ENCODE measurements at places on chromosomes 7 and 10.

- DNase-seq = no peak
Measured at GRCh38 chr10:22444219-22444788, 99.0 kb downstream of the SPAG6 start.

DNA sequence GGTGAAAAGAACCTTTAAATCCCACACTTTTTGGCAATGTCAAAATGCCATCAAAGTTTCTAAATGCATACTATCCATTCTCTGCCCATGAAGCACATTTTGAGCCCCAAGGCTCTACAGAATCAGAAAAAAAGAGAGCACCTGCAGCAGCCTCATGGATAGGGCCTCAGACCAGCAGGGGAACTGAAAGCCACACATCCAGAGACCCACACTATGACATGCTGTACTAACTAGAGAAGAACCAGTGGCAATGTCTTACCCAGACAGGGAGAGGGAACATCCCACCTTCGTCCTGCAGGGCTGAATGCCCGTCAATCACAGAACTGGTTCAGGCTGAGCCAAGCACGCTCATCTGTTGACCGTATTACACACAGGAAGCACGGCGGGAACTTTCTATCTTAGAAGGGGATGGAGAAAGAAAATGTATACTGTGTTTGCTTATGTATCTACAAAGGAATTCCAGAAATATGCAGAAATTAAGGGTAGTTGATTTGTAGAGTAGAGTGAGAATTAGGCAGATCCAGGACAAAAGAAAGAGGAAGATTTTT lies 237.2 kb downstream of the GLI3 start:
- DNase-seq = no peak

GRCh38 chr7:30472081-30472783 lies 6.4 kb downstream of the NOD1 start:
- no peak for DNase-seq

DNA sequence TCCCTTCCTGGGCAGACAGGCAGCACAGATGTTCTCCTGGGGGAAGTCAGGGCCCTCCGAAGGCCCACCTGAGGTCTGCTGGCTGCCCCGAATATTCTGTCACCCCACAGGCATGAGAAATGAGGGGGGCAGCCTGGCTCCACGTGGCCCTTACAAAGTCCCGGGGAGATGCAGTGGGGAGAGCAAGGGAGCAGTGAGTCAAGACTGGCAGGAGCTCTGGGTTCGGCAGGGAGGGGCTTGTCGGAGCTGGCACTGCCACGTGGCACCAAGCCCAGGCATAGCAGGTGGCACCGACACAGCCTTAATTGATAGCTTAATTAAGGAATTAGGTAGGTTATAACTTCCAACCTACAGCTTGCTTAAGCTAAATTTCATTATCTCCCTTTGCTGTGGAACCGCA lies 163.9 kb downstream of the USP6NL start:
- DNase-seq = no peak

DNA sequence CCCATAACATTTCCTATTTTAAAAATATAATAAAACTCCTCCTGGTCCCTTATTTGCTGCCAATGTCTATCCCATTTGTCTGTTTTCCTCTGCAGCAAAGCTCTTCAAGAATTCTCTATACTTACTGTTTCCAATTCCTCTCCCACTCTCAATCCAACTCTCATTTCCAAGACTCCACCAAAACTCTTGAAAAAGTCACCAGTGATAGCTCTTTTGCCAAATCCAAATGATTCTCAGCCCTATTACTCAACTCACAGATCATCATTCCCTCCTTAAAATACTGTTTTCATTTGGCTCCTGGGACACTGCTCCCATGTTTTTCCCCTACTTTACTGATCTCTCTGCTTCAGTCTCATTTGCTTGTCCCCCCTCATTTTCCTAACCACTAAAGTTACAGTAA lies 139.4 kb downstream of the HIBADH start:
- no peak for DNase-seq

GRCh38 chr7:25002786-25003185 lies 22.8 kb upstream of the OSBPL3 start:
- no peak for DNase-seq

- DNase-seq = no peak
Measured at GRCh38 chr10:113056030-113056429, 106.0 kb downstream of the TCF7L2 start.

GRCh38 chr10:69579464-69580060 lies 6.3 kb upstream of the NEUROG3 start:
- DNase-seq = no peak

DNA sequence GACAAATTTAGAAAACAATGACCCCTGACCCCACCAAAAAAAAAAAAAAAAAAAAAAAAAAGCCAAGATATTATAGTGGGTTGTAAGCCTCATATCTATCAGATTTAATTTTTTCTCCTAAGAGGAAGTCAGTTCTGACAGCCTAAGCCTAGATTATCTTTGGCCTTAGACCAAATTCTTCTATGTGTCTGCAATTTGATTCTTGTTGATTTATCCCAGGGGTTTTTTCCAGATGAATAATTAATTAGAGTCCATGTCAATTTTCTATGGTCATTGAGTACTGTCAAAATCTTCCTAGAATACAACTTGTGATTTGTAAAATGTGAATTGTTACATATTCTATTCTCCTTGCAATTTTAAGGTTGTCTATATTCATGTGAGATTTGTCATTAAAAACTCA lies 151.6 kb upstream of the CACNA2D1 start:
- DNase-seq = no peak

GRCh38 chr7:123209786-123210185 lies 10.0 kb upstream of the SLC13A1 start:
- no peak for DNase-seq

DNA sequence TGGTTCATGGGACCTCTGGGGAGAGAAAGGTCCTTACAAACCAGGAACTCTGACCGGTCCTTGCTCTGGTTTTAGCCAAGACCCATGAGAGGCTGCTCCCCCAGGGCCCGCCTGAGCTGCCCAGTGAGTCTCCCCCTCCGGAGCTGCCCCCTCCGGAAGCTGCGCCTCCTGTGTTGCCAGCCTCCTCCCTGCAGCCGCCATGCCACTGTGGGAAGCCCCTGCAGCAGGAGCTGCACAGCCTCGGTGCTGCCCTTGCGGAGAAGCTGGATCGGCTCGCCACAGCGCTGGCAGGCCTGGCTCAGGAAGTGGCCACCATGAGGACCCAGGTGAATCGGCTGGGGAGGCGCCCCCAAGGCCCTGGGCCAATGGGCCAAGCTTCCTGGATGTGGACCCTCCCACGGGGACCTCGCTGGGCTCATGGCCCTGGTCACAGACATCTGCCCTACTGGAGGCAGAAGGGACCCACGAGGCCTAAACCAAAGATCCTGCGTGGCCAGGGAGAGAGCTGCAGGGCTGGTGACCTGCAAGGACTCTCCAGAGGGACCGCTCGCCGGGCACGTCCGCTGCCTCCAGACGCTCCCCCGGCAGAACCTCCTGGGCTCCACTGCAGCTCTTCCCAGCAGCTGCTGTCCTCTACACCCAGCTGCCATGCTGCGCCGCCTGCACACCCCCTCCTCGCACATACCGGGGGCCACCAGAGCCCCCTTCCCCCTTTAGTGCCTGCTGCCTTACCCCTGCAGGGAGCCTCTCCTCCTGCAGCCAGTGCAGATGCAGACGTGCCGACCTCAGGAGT lies 40.1 kb downstream of the ZNF467 start:
- peak; percentile 83 for DNase-seq

DNA sequence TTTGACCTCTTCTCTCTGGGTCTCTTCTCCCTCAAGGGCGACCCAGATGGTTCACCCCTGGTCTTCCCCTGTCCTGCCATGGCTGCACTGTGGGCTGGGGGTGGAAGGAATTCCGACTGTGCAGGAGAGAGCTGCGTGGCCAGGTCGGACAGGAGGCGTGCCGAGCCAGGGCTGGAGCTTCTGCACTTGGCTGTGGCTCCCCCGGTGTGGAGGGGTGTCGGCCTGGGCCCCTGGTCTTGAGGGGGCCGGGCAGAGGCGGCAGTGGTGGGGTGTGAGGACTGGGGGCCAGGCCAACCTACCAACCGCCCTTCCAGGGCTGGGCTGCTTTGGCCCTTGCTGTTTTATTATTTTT lies 74.9 kb upstream of the SHH start:
- DNase-seq = no peak

GRCh38 chr7:7324698-7325097 lies 142.4 kb downstream of the C1GALT1 start:
- DNase-seq = no peak

DNA sequence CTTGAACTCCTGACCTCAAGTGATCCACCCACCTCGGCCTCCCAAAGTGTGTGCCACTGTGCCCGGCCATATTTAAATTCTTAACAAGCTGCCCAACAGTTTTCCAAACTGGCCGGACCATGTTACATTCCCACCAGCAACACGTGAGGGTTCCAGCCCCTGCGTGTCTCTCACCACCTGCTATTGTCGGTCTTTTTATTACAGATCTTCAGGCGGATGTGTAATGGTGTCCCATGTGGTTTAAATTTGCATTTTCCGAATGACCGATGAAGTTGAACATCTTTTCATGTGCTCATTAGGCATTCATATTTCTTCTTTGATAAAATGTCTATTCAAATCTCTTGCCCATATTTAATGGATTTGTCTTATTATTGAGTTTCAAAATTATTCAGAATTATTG lies 11.5 kb downstream of the ELFN1 start:
- DNase-seq = peak; percentile 35

GRCh38 chr10:103712898-103713498 lies 142.4 kb downstream of the SH3PXD2A start:
- no peak for DNase-seq

DNA sequence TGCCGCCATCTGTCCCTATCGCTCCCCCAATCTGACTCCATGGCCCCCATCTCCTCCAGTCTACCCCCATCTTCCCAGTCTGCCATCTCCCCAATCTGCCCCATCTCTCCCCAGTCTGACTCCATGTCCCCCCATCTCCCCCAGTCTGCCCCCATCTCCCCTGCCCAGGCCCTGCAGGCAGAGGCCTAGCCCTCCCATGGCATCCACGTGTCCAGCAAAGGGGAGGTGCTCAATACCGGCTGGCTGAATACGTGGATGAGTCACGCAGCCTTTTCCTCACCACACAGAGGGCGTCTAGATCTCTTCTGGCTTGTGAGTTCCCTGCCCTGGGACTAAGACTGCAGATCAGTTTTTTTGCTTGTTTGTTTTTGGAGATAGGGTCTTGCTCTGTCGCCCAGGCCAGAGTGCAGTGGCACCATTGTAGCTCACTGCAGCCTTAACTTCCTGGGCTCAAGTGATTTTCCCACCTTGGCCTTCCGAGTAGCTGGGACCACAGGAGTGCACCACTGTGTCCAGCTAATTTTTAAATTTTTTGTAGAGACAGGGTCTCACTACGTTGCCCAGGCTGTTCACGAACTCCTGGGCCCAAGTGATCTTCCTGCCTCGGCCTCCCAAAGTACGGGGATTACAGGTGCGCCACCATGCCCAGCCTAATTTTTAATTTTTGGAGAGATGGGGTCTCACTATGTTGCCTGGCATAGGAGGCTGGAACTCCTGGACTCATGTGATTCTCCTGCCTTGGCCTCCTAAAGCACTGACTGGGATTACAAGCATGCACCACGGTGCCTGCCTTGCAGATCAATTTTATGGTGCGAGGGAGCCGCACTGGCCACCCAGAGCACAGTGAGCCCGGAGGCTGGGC lies 15.3 kb upstream of the GPR146 start:
- no peak for DNase-seq

DNA sequence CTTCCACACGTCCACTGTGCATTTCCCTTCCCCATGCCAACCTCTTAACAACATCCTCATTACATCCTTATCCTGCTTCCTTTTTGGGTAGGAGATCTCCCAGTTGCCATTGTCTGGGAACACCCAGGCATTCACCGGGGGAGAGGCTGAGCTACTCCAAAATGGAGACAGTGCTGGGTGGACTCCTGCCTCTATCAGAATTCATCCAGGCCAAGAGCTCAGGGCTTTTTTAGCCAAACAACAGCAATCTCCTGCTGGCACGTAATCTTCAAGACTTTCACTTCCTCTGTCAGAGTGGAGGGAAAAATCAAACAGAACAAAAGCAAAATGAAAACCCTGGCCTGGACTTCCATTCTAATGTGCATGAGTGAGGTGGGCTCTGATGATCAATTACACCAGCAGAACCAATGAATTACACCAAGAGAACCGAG lies 245.0 kb downstream of the PRPF18 start:
- no peak for DNase-seq

DNA sequence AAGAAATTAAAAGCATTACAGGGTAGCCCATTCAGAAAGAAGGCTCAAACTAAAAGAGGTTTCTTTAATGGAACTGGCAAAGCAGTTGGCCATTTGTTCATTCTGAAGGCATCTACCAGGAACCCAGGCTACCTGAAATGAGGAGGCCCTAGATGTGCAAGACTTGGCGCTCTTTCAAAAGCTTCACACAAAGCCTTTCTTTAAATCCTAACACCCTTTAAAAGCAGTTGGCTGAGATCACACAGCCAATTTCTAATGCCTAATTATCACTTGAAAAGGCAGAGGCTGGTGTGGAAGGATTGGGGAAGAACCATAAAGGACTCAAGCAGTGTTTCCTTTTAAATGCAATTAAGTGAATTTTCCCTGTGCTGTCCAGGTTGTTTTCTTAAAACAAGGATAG lies 23.2 kb downstream of the PPP1R17 start:
- DNase-seq = no peak

DNA sequence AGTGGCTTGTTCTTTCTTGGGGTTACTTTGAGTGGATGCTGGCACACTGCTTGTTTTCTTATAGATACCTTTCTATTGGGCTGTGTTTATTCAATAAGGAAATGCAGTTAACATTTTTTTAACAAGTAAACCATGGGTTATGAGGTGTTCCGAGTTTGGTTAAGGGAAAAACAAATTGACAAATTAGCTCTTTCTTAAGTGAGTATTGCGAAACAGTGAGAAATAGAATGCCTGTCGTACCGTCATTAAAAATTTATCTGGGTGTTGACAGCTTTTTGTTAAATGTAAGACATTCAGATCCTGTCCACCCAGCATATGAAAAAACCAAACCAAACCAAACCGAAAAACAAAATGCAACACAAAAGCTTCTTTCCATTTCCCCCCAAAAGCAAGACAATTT lies 6.2 kb downstream of the CUX1 start:
- DNase-seq = no peak

DNA sequence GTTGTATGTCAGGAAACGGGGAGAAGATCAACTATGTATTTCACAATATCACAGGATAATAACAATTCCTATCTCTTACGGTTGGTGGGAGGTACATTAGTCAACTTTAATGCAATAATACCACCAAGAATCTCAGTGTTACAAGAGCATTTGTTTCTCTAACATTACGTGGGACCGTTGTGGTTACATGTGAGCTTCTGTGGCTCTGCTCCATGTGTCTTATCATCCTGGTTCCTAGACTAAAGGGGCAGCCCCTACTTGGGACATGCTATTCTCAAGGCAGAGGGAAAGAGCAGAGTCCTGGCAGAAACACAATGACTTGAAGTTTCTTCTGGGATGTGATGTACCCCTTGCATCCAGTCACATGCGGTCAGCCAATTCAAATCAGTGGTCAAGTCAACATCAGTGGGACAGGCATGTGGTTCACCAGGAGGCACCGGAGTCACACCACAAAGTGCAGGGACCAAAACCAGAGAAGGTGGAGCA lies 2.5 kb upstream of the ZNF22 start:
- DNase-seq = no peak
